ENCODE measurements at places on chromosomes 13 and 19.

DNA sequence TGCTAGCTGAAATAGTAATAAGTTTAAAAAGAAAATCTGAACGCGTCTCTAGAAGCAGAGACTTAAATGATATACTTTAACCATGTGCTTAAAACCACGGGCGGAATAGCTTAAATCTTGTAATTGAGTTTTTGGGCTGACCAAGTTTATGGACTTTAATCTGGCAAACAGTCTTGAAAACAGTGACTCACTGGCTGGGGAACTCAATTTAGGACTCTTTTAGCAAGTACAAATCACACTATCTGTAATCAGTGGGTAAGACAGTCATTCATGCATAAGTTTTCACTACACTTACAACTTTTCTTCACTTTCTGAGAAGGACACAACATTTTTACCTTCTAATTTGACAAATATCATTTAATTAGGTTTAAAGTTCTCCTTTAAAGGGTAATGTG lies 26.8 kb downstream of the ZNF627 start:
- DNase-seq, result no peak

GRCh38 chr19:33679696-33680095 lies 57.9 kb downstream of the CHST8 start:
- no peak for DNase-seq

DNA sequence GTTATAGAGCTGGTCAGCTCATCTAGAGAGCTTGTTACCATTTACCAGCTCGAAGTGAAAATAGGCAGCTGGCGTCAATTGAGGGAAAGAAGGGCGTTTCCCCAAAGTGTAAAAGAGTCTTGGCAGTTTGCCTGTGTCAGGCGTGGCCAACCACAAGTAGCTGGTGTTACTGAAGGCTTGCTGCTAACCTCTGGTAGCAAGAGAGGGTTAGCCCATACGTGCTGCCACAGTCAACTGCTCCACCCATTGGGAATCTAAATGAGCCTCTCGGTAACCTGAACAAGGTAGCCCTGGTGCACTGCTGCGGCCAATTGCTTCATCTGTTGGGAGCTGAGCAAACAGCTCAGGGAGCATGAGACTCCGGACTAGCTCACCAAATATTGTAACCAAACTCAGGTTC lies 314.9 kb upstream of the SLITRK5 start:
- no peak for DNase-seq

GRCh38 chr19:18397242-18398202 lies at the start of gene LRRC25:
Gene LRRC25 (minus strand): TSS chr19:18397622. CDS start chr19:18396963, 659 bp downstream.
- no peak for DNase-seq

DNA sequence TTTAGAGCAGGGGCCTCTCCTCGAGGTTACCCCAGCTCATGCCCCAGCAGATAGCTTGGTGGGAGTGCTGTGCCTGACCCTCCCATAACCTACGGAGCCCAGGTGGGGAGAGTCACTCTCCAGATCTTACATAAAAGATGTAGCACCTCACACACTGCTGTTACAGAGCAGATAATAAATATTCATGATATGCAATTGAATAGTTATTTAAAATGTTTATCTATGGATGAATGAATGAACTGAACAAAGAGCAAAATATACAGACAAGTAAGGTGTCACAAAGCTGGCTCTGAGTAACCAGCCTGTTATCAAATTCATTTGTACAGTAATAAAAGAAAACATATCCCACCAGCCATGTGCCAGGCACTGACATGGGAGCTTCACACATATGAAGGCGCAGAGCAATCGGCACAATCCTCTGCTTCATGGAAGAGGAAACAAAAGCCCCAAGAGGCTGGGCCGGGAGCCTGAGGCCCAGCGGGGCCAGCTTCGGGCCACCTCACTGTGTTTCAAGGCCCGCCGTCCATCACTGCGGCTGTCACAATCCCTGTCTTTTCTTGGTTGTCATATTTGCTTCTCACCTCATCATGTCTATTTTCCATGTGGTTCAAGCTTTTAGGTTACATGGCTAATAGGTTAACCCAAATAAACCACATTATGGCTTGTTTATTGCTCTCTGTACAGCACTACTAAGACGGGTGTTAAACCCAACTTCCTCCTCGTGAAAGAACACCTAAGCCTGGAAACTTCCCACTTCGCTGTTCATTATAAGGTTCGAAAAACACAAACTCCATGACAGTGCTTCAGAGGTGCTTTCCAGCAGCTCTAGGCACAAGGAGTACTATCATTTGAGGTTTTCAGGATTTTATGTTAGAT lies 78.4 kb downstream of the IRS2 start:
- no peak for DNase-seq

GRCh38 chr13:114282041-114282670 lies 755 bp downstream of the UPF3A start:
- no peak for DNase-seq

DNA sequence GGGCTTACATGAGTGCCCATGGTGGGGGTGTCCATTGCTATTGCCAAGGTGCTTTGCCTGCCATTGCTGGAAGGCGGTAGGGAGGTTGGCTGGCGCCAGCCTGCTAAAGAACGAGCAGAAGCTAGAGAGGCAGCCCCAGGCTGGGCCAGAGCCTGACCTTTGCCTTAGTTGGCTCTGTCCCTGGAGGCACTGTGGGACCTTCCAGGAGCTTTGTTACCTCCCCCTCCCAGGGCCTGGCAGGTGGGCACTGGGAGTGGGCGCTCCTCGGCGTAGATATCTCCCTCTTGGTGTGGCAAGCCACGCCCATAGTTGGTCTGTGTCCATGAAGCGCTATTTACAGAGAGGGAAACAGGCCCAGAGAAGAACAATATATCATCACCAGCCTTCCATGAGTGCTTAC lies 2.3 kb upstream of the SLC25A42 start:
- DNase-seq, result no peak

DNA sequence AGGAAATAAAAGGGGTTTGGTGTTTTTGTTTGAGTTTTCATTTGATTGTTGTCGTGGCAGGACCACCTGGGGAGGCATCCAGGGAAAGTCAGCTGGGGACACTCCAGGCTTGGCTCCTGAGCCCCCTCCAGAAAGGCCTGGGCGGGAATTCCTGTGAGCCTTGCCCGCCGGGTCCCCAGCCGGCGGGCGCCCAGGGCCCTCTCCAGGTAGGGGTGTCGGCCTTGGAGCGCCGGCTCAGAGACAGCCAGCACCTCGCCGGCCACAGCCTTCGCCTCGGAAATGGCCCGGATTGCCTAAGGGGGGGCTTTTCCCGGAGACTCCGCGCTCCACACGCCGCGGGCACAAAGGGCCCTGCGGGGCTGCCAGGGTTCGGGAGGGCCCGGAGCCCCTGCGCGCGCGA lies 125.0 kb downstream of the TNFRSF19 start:
- DNase-seq, result no peak

GRCh38 chr19:48511321-48511731 lies 309 bp downstream of the LMTK3 start:
- no peak for DNase-seq

DNA sequence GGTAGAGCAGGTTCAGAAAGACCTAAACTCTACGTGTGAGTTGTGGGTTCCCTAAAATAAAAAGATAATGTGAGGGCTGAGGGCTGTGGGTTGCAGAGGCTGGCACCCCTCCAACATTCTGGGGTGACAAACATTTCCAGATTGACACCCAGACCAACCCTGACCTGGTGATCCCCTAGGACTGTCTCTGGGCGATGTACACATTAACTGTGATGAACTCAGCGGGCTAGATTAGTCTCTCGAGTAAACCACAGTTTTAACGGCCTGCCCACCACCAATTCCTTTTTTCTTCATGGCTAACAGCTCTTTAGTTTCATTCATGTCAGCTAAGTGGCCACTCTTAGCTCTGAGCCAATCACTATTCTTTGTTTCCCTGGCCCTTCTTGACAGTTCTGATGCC lies 24.8 kb downstream of the SIAH3 start:
- DNase-seq, result no peak

- DNase-seq, result no peak
Measured at GRCh38 chr19:40453151-40453735, 9.1 kb upstream of the SERTAD3 start.

DNA sequence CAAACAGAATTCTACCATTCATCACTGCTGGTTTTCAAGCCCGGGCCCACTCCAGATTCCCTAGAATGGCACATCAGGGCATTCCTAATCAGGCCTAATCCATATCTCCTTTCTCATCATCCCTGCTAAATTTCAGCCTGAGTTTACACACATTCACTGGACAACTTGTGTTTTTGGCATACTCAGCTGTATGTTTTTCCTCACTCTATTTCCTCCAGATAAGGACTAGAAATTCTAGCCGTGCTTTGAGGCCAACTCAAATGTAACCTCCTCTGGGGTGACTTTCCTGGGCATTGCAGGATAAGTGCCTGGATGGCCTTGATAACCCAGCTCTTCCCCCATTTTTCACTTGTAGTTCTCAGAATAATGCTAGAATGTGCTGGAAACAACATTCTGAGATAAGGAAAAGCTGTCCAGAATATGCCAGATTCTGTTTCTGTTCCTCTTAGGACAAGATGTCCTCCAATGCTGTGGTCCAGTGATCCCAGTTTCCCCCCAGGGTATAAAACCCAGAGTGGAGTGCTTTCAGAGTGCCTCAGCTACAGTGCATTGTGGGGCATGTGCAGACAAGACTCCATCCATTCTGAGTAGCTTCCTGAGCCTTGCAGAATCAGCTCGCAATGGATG lies 66.9 kb upstream of the CLDN10 start:
- DNase-seq, result no peak

GRCh38 chr13:52652980-52653303 lies 306 bp downstream of the SUGT1 start:
- no peak for DNase-seq

DNA sequence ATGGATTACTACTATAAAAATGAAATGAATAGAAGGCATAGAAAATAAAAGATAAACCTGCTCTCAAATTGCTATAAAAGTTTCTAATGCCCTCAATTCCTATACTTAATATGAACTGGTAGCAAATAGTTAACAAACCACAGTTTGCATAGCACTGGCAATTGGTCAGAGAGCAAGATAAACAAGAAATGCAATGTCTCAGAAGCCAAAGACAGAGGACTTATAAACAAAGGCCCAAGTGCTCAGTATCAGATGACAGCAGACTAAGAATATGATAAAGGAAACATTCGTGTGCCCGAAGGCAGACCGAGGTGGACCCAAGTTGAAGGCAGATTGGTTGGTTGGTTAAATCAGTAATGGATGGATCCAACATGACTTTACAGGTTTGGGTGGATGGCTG lies 50.6 kb downstream of the IPO5 start:
- DNase-seq, result no peak

GRCh38 chr13:22428188-22428828 lies 752.5 kb upstream of the SGCG start:
- no peak for DNase-seq

DNA sequence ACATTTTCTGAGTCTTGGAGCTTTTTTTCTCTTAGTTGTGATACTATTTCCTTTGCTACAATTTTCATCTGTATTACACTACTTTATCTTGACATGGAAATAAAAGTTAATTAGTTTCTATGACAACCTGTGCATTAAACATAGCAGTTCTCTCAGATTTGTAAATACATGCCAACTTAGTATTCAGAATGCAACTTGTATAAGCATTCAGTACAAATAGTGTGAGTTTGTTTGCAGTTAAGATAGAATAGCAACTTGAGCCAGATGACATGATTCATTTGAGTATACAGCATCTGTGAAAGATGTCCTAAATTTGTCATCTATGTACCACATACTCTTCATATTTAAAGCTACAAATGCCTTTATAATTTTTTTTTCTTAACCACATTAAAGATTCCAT lies 98.1 kb downstream of the DACH1 start:
- no peak for DNase-seq

GRCh38 chr19:45558399-45558878 lies 26.2 kb downstream of the OPA3 start:
- DNase-seq, result no peak

DNA sequence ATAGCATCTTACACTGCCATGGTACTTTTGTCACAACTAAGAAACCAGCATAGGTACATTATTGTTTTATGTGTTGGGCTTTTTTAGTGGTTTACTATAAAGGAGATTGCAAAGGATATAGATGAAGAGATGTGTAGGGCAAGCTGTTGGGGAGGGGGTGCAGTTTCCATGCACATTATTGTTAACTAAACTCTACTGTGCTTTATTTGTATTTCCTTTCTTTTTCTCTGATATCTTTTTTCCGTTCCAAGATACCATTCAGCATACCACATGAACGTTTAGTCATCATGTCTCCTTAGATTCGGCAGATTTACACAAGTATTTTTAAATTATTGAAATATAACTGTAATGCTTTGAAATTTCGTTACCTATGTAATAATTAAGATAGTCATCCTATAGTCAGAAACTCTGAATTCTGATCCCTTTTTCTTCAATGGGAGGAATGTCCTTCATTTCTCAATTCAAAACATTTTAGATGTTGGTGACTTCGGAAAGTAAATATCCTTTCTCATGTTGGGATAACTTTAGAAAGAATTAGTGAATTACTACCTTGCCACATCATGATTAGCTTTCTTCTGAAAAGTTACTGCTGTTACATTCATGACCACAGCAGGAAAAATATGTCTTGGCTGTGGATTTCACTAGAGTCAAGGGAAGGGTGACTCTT lies 82.8 kb downstream of the FRY start:
- no peak for DNase-seq

GRCh38 chr13:19960653-19960976 lies 2.1 kb downstream of the ZMYM2 start:
- no peak for DNase-seq

GRCh38 chr19:13887018-13887436 lies 10.1 kb downstream of the NANOS3 start:
- no peak for DNase-seq

GRCh38 chr19:10625003-10625761 lies at the start of gene SLC44A2:
Gene SLC44A2 (plus strand): TSS chr19:10625553. CDS start chr19:10625634, 81 bp downstream.
- DNase-seq, result no peak

DNA sequence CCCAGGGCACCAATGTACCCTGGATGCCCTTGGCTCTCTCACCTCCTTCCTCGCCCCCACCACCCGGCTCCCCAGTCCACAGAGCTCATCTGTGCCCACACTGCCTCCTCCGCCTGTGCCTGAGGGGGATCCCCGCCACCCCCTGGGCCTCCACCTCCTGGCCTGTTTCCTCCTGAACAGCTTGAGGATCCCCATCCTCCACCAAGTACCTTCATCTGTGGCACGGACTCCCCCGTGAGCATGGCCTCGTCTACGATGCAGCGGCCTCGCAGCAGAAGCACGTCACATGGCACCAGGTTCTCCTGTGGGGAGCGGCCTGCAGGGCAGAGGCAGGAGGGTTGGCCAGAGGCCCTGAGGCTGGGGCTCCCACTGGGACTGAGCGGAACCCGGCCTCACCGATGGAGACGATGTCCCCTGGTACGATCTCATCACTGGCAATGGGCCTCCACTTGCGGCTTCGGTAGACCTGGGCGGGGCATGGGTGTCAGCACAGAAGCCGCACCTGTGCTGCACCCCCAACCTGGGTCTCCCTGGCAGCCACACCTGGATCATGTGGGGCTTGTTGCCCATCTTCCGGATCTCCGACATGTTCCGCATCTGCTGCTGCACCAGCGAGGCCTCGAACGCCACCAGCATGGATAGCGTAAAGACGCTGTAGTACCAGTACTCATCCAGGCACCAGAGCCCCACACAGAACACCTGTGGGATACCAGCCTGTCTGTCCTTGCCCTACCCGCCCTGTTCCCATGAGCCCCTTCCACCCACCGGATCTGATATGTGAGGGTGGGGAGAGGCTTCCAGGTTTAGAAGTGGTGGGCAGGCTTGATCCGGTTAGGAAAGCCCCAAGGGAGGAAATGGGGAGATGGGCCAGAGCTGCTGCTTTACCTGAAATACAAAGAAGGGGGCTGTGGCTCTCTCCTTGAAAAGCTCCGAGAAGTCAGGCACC lies 6.8 kb downstream of the ATP13A1 start:
- DNase-seq, result no peak

- DNase-seq, result no peak
Measured at GRCh38 chr19:7288977-7289376, 5.2 kb downstream of the INSR start.

- DNase-seq, result no peak
Measured at GRCh38 chr19:38055655-38056521, 148.9 kb downstream of the SIPA1L3 start.
